ENCODE measurements at places on chromosomes 3 and 15.

GRCh38 chr3:64827431-64827830, 139.6 kb upstream of the ADAMTS9 start:
- DNase-seq, result no peak

- DNase-seq, result no peak
These were observed 21.7 kb downstream of the NMNAT3 start for GRCh38 chr3:139655909-139656595.

DNA sequence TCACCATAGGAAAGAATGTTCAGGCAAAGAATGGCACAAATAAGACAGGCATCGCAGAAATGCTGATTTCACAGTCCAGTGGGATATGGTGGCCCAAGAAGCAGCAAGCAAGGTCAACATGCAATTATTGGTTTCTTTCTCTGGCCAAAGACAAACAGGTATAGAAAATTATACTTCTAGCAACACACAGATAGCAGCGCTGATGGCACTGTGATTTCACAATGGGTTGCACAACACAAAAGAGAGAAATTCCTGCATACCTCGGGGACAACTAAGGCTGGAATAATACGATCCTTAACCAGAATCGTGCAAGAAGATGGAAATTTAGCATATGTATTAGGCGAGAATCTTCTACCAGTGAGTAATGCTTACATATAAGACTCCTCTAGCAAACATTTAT, 76.3 kb upstream of the NR2F2 start:
- no peak for DNase-seq

- no peak for DNase-seq
These were observed 53.1 kb downstream of the GRIP2 start for GRCh38 chr3:14487086-14487485.

- no peak for DNase-seq
These were observed 907 bp downstream of the PLXNA1 start for GRCh38 chr3:126983653-126984390.

- DNase-seq, result no peak
These were observed 3.7 kb downstream of the MDFIC2 start for GRCh38 chr3:70308760-70309159.
